ENCODE measurements at places on chromosomes 13 and 19.

DNA sequence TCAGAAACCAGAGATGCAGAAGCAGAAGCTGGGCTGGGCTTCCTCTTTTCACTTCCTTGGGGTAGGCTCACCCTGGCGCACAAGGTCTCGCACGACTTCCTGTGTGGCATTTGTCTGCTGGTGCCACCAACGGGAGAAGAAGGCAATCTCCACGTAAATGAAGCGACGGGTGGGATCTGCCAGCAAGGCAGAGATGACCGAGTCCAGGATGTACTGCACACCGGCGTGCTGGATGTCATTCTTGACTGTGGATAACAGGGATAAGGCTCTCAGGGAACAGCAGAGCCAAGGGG, 1.3 kb downstream of the MAN2B1 start:
- no peak for DNase-seq

GRCh38 chr13:76833441-76833954, 52.7 kb downstream of the KCTD12 start:
- no peak for DNase-seq

DNA sequence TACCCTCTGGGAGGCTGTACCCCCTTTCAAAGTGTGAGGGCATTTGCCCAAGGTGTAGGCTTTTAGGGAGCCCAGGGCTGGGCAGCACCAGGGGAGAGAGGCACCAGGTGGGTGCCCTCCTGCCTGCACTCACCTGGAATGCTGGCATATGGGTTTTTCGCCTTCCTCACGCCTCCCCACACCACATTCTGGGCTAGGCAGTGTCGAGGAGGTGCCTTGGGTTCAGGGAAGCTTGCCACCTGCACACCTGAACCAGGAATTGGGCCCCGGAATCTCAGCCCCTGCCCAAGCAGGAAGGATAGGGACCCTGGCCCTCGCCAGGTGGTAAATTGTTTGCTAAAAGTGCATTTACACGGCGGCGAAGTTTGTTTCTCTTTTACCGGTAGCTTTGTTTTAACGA, 5.1 kb upstream of the TSHZ3 start:
- DNase-seq: no peak

- no peak for DNase-seq
Measured at GRCh38 chr19:3357992-3358688, 8.2 kb upstream of the NFIC start.

DNA sequence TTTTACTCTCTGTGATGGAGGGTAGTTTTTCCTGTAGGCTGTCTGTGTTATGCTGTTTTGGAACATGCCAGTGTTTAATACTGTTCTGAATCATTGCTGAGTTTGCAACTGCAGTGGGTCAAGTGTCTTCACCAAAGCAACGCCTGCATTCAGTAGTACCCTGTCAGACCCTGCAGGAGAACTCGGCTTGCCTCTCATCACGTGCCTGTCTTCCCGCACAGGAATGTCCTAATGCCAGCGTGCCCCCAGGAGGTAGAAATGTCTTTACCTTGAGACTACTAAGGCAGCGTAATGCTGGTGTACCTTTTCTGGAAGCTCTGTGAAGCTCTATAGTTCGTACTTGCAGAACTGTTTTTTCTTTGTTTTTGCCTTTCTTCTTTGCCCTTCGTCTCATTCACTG, 42.3 kb downstream of the POLR1D start:
- DNase-seq: no peak

- DNase-seq: no peak
Measured at GRCh38 chr13:36753176-36753575, 65.8 kb upstream of the RFXAP start.

GRCh38 chr19:34722353-34722752, 11.7 kb upstream of the ZNF181 start:
- DNase-seq: no peak

GRCh38 chr13:38803531-38803930, 116.7 kb downstream of the FREM2 start:
- no peak for DNase-seq

DNA sequence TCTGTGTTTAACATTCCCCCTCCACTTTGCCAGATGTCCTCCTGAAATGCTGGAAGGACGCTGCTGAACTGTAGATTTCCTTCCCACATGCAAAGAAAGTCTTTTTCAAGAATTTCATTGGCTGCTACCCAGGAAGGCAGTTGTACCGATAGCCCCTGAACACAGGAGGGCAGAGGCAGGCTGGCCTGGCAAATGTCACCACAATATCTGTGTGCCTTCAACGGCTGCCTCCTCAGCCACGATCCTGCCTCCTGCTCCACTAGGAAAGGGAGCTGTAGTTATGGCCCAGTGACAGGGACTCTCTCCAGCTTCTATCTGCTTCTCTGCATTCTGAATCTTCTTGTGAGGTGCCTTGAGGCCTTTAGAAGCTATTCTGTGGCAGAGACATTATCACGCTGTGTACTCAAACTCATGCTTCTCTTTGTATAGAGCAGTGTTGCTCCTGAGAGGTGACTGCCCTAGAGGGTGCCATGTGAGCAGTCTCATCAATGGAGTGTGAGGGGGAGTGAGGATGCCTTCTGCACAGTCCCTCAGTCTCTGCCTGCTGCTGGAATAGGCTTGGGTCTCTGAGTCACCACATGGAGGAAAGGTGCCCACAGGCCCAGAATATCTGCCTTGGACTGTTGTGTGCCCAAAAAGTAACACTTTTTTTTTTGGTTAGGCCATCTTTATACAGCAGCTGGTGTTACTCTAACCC, 279.8 kb downstream of the DNAJC15 start:
- DNase-seq: peak; percentile 6

DNA sequence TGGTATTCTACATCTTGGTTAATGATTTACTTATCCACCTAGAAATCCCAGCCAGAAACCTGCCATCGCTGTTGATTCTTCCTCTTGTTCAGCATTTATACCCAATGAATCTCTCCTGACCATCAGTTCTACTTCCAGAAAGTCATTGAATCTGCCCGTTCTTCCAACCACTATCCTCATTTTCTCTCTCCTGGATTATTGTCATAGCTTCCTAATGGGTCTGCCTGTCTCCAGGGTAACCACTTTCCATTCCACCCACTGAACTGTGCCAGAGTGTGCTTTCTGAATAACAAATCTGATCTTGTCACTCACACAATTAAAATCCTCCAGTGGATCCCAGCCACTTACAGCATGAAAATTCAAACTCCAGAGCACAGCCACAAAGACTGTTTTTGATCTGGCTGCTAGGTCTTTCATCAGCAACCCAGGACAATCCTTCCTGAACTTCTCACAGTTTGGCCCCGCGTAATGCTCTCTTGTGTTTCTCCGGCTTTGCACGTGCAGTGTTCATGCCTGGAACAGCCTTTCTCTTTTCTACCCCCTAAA, 330.6 kb downstream of the SPRY2 start:
- DNase-seq: no peak

DNA sequence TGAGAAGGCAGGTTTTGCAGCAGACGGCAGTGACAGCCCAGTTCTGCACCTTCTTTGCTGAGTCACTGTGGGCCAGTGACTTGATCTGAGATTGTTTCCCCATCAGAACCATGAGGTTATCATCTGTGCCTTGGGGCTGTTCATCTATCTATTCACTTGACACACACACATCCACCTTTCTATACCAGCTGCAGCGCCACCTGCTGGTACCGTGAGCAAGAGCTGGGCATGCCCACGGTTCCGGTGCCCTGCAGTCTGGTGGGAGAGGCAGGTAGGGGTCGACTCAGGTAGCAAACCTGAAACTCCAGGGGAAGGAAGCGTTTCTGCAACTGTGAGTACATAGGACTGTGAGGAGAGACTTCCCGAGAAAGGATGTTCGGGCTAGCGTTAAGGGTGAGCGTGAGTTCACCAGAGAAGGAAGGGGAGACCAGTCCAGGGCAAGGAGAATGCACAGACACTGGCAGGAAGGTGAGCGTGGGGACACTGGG, 7.5 kb upstream of the LIN7B start:
- DNase-seq: no peak

DNA sequence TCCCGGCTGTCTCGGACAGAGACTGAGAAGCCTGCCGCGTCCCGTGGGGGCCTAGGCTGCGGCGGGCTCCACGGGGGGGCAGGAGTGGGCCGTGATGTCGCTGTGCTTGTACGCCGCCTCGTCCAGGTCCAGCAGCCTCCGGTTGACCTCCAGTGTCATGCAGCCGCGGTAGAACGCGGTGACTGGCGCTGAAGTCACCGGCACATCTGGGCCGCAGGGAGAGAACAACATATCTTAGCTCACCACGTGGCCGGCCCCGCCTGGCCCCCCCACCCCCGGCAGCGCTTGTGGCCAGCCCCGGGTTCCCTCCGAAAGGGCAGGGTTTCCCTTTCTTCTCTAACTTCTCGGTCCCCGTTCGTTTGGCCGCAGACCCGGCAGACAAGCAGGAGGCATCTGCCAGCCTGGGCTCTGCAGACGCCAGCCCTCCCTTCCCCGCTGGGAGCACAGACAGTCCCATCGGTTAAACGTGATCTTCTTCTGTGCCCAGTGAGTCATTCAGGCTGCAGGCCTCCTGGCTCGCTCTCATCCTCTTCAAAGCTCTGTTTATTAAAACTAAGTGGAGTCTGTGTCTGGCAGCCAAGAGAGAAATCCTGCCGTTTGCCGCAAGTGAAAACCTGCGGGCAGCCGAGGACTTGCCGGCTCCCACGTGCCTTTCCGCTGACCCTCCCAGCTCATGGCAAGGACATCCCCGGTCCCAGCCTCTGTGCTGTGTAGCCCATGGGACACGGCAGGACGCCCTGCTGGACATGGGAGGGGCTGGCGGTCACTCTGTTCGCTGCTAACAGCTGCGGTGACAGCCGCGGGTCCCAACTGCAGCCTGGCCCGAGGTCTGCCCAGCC, 42.8 kb downstream of the GAS6 start:
- peak; percentile 87 for DNase-seq

DNA sequence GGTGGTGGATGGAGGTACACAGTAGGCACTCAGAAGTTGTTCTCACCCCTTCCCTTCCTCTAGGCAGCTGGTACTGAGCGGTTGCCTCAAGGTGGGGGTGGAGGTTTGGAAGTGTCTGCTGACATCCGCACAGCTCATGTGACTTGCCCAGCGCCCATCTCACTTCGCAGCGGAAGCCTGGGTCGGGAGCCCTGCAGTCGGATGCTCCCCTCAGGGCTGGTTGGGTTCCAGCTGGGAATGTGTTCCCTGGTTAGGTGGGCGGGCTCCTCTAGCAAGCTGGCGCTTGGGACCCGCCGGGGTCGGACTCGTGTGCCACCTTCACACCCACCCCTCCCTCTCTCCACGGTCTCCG, 10.2 kb downstream of the PPP1R37 start:
- no peak for DNase-seq

DNA sequence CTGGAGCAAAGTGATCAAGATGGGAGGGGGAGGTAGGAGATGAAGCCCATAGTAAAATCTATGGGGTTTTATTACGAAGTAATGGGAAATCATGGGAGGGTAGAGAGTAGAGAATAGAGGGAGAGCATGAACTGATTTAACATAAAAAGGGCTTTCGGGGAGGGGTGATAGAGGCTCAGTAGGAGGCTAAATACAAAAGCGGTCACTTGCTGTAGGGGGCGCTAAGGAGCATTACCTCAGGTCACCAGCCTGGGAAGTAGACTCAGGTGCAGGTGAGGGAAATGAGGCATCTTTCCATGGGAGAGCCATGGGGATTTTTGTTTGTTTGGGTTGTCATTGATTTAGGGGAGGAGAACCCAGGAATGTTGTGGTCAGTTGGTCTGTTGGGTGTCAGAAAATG, 14.1 kb downstream of the KRTDAP start:
- DNase-seq: no peak

- peak; percentile 11 for DNase-seq
Measured at GRCh38 chr19:47609906-47610894, 1.3 kb downstream of the BICRA start.

DNA sequence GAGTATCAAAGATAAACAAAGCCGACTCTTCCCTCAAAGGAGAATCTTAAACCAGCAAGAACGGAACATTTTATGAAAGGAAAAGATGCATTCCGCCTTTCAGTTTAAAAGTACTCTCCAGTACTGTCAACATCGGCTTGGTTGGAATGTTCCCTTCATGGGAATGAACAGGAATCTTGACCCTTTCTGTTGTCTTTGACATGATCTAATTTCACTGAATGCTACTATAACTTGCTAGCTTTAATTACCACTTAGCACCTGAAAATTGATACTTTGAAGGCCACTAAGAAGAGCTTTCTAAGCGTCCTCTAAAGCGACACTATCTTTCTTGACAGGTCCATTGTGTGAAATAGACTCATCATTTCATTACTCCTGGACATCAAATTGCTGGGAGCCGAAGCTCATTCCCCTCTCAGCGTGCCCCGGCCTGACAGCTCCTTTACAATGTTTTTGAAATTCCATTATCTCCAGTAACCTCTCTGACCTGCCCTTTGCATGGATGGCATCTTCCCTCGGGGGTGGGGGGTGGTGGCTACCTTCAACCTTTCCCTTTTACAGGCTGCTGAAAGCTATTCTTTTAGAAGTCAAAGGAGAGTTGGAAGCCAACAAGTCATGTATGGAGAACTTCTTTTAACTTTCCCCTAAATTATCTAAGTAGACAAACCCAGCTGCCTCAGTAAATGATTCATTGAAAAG, 67.9 kb downstream of the EFNB2 start:
- no peak for DNase-seq

GRCh38 chr19:3142292-3142670, 6.4 kb downstream of the GNA15 start:
- peak; percentile 89 for DNase-seq

DNA sequence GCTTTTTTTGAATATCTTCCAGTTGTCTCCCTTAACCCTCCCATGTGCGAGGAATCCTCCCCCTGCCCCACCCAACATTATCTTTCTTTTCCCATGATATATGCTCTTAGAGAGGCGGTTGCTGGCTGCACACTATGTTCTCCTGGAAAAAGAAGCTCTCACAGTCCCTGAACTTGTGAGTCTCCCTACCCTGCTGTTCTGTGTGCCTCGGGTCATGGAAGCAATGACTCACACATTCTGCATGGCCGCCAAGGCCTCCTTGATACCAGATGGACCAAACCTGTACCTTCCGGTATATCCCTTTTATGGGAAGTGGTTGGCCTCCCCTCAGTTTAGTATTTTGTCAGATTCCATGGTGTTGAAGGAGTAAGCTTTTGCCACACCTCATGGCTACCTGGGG, 705.4 kb downstream of the SLITRK6 start:
- DNase-seq: peak; percentile 24

DNA sequence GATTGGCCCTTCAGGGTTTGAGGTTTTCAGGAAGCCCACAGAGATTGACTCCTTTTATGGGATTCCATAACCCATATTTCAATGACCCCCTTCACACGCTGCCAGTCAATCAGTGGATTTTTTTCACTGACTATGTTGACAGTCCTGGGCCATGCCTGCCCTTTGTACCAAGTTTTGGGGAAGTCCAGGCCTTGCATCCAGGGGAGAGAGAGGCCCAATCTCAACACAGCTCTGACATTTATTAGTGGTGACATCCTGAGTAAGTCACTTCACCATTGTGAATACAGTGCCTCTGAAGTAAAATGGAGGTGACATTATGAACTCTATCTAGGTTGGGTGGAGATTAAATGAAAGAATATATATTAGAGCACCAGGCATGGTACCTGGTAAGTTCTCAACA, 181.1 kb downstream of the NUFIP1 start:
- DNase-seq: no peak

DNA sequence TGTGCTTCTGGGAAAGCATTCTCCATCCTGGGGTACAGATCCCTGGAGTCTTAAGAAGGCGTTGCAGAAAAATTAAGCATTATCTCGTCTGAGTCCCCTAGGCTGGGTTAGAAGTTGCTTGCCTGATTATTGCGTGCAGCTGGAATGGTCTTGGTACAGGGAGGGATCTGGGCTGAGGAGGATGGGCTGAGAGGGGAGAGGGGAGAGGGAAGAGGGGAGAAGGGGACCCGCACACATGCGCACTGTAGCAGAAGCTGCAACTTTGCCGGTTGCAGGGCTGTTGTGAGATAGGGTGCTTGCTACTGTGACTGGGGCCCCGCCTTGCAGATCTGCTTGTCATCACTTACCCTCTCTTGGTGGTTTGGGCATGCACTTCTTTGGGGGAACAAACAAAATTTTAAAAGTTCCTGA, 316.8 kb downstream of the DLEU7 start:
- no peak for DNase-seq

Measured in RWPE1 (cell line).